NCI-H774 (cell line): ENCODE measurements at places on chromosomes 3 and 15.

- DNase-seq = no peak
Observed at GRCh38 chr3:46369675-46370132, 1.0 kb upstream of the CCR5 start.

GRCh38 chr3:122421101-122421500 lies 5.2 kb upstream of the WDR5B start:
- DNase-seq = no peak

- no peak for DNase-seq
Observed at GRCh38 chr3:101962055-101962454, 112.7 kb downstream of the NFKBIZ start.

- no peak for DNase-seq
Observed at GRCh38 chr3:122409446-122409845, 6.4 kb downstream of the WDR5B start.

DNA sequence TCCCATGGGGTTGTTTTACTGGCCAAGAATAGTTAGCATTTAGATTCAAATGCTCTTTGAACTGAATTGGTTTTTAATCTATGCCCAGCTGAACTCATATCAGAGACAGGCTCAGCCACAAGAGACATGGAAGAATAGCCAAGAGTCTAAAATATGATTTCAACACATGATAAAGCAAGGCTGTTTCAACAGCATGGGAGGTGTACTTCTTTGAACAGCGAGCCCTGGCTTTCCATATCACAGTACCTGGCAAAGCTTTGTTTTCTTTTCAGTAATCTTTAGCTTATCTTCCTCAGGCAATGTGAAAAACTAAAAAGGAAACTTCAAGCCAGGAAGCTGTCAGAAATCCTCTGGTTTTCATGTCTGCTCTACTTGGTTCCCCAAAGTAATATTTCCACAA lies 413.6 kb upstream of the ADAMTS9 start:
- no peak for DNase-seq

- no peak for DNase-seq
Observed at GRCh38 chr3:171121801-171122200, 95.3 kb upstream of the SLC2A2 start.

GRCh38 chr15:81023483-81024264 lies 23.0 kb downstream of the TLNRD1 start:
- DNase-seq = no peak

GRCh38 chr15:56248311-56248992 lies 4.8 kb upstream of the RFX7 start:
- DNase-seq = no peak

DNA sequence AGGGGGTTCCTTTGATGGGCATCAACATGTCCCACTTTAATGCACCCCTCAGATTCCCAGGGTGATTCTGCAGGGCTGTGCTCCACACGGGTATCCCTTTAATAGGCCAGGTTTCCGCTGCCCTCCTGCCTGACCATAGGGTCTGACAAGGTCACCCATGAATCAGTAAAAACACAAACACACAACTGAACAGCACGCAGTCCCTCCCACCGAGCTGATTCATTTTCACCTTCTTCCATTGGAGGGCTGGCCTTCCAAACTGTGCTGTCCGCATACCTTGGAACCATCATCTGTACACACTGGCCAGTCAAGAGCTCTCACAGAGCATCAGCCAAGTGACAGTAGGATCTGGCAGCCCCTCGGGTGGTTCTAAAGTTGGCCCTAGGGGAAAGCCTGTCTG lies 93.7 kb downstream of the FBLN2 start:
- no peak for DNase-seq

GRCh38 chr15:23897091-23897490 lies 210.0 kb upstream of the NDN start:
- no peak for DNase-seq

DNA sequence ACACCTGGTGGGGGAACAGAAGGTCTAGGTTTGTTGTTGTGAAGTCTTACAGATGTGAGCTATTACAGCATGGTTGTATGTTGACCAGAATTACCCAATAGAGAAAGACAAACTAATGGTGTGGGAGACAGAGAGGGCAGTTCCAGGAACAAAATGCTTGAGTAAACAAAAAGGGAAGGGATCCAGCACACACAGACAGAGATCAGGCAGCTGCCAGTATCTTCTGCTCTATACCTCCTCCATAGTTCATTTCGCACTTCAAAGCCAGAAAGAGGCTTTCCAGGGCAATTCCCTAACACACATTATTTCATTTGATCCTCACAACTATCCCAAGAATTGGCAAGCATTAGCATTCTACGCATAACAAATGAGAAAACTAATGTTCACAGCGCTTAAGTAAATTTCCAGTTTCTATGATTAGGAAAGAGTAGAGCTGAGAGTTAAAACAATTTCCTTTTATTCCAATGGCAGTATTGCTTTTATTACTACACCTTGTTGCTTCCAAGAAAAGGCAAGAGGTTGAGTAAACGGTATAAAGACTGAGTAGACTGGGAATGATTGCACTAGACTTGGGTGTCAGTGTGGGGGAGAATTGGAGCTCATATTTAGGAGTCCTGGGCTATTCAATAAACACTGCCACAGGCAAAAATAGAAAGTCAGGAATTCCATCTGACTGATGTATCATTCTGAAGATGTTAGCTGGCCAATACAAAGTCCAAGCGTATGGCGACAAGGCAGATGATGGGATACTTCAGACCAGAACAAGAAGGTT lies 39.7 kb upstream of the ZNF280D start:
- peak; percentile 27 for DNase-seq

DNA sequence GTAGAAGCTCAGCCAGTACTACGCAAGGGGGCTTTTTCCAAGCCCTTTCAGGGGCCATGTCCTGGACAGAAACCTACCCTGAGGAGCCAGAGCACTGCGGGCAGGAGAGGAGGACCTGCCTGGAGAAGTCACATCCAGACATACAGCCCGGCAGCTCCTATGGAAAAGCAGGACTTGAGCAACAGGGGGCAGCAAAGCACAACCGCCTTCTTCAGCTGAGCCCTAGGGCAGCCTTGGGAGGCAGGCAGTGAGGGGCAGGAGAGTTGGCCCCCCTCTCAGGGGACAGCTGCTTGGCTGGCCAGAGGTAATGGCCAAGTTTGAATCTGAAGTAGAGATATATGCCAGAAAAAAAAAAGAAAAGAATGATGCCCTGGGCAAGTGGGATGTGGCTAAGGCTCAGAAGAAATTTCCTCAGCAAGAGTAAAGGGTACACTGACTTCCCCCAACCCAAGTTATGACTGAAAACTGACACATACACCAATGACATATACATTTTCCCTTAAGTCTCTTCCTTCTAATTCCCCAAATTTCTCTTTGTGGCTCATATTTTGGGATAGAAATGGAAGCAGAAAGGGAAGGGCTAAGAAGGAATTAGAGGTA lies 56.9 kb downstream of the CYP19A1 start:
- DNase-seq = peak; percentile 56

- no peak for DNase-seq
Observed at GRCh38 chr3:32709346-32709745, 24.4 kb downstream of the CNOT10 start.
